ENCODE measurements at places on chromosomes 3 and 15. TPM values are rescaled to one million over a fixed set of nuclear protein-coding genes. Genes with fewer than 3 reads are reported as not detected.
A peak's percentile ranks its signal among the peaks of the same experiment; 100 is the strongest.

- DNase-seq: no peak
These were observed at the start of gene GABRG3 for GRCh38 chr15:26970712-26971210. TSS of gene GABRG3 (plus strand) at chr15:26971181.

DNA sequence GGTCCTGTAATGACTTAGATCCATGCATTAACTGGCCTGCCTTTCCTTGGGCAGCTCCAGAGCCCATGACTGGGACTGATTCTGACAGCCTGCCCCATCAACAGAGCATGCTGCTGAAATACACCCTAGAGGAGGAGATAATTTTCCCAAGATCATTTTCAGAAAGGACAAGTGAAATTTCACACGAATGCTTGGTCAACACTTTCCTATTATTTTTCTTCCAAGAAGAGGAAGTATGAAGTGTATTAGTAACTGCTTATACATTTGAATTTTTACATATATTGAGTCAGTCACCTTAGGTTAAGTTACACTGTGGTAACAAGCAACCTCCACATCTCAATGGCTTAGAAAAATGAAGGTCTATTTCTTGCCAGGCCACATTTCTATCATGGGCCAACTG, 9.7 kb upstream of the NMNAT3 start:
- no peak for DNase-seq

- no peak for DNase-seq
These were observed 216.0 kb downstream of the SNRPN start for GRCh38 chr15:25170781-25171110.

DNA sequence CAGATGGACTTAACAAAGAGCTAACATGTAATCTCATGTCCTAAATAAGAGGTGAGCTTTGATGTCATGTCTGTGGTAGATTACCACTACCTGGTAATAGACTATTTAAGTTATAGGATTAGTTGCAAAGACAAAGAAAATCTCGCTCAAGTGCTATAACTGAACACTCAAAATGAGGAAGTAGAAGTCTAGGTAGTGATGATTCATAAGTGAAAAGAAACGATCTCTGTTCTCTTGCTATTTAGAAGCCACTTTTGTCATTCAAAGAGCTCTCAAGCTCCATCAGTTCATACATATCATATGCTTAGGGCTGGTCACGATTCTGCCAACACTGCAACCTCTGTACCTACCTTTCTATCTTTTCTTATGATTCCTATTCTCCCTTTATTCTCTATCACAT, 110.9 kb downstream of the EDEM1 start:
- no peak for DNase-seq

The RNF7 gene
- 41.2 TPM for total RNA-seq

DNA sequence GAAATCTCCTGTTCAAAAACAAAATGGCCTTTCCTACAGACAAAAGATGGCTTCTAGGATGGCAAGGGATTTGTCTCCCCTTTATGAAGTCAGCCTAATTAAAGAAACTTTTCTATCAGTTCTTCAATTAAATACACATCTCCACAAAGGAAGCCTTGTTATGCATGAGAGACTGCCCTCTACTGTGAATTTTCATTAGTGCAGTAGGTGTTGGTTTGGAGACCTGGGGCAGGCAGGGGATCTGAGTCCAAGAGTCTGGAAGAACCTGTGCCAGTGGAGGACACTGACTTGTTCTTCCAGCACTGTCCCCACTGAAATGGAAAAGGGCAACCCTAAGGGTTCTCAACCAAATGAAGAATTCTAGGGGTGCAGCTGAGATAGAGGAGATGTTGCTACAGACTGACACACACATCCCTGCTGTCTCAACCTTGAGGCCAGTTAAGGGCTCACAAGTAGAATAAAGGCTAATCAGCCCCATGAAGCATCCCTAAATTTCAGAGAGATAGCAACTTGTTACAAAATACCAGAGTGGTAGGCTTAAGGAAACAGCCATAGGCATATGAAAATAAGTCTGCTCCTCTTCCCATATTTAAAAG, 174.0 kb upstream of the PRICKLE2 start:
- DNase-seq: peak; percentile 79

The CFAP20DC gene
- total RNA-seq: 1.3 TPM

The ACKR4 gene
- 11.4 TPM for total RNA-seq

- DNase-seq: no peak
These were observed 12.0 kb downstream of the ADAMTS9 start for GRCh38 chr3:64675687-64676247.

DNA sequence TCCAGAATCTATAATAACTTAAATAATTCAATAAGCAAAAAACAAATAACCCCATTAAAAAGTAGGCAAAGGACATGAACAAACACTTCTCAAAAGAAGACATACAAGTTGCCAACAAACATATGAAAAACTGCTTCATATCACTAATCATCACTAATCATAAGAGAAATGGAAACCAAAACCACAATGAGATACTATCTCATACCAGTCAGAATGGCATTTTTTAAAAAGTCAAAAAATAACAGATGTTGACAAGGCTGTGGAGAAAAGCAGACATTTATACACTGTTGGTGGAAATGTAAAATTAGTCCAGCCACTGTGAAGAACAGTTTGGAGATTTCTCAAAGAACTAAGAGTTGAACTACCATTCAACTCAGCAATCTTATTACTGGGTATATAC, 19.5 kb upstream of the ZMAT3 start:
- no peak for DNase-seq

DNA sequence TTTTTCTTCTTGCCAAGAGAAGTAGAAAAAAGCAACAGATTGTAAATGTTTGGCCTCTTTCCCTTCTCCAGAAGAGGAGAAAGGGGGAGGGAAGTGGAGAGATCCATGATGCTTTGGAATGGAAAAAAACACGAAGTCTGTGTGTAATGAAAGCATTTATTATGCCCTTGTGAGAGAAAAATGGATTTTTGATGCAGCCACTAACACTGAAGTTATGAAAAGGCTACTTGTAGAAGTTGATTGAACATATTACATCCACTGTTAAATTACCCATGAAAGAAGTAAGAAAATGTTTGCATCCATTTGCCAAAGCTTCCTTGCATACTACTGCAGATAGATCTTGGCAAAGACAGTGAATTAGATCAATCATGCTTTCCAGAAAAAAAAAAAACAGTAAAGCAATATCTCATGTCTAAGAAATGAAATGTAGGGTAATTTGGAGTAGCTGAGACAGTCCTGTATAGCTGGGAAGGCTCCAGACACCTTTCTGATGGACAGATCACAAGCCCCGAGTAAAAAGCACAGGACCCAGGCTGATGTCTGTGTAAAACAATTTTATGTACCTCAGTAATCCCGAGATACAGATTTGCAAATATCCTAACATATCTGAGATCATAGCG, 295.5 kb downstream of the PLOD2 start:
- DNase-seq: peak; percentile 13

DNA sequence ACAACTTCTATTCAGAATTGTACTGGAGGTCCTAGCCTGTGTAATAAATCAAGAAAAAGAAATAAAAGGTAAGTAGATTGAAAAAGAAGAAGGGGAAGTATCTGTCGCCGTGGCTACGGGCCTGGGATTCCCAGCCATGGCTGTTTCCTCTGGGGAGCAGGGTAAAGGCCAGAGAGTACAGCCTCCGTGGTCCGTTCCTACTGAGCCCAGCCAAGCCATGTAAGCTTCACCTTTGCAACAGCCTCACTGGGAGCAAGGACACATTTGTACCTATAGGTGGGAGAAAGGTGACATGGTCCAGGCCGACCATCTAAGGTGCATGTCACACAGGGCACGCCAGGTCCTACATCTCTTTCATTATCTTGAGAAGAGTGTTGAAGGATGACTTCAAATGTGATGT, 71.3 kb downstream of the ANP32A start:
- no peak for DNase-seq

GRCh38 chr3:113193288-113193687, 18.1 kb upstream of the BOC start:
- DNase-seq: no peak

- no peak for DNase-seq
These were observed 24.1 kb downstream of the DUOX2 start for GRCh38 chr15:45089712-45090373.

The AVEN gene
- total RNA-seq: 17.2 TPM

The ROPN1 gene
- total RNA-seq: not detected

The CPN2 gene
- not detected for total RNA-seq

GRCh38 chr15:32738666-32739065, 20.9 kb downstream of the GREM1 start:
- DNase-seq: peak; percentile 51

- DNase-seq: no peak
These were observed 533 bp upstream of the SMAD3 start for GRCh38 chr15:67064607-67065530.

DNA sequence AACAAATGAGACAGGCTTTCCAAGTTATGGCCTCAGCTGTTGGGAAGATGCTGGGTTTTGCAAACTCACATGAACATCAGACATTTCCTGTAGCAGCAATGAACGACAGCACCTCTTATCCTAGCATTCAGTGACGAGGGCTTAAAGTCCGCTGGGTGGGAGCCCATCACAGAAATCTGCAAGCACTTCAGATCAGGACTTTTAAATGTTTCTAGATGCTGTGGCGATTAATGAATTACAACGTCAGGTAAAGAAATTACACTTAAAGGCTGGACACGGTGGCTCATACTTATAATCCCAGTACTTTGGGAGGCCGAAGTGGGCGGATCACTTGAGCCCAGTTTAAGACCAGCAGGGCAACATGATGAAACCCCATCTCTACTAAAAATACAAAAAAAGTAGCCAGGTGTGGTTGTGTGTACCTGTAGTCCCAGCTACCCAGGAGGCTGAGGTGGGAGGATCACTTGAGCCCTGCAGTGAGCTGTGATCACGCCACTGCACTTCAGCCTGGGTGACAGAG, 3.9 kb downstream of the AEN start:
- DNase-seq: peak; percentile 33

DNA sequence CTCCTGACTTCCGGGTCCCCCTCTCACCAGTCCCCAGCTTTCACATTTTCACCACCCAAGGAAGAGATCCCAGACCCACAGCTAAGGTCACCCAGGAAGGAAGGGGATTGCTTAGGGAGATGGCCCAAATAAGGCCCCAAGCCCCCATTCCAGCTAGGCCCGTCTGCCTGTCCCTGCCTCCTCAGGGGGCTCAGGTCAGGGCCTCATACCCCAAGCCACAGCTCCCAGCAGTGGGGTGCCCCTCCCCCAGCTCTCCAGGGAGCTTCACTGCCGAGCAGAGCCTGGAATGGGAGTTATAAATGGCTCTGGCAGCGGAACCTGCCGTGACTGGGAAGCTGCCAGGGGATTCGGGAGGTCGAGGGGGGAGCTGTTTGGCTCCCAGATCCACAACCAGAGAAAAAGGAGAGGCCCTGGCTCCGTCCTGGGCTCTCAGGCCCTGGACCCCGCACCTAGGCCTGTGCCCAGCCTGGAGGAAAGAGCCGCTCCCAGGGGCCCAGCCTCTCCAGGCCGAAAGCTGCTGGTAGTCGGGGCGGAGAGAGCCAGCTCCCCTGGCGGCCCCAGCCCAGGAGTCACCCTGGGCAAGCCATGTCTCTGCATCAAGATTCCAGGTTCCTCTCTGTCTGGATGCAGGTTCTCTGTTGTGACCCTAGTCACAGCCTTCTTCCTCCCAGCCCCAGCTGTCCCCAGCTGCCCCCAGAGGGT, 550 bp downstream of the CCDC9B start:
- DNase-seq: peak; percentile 93

DNA sequence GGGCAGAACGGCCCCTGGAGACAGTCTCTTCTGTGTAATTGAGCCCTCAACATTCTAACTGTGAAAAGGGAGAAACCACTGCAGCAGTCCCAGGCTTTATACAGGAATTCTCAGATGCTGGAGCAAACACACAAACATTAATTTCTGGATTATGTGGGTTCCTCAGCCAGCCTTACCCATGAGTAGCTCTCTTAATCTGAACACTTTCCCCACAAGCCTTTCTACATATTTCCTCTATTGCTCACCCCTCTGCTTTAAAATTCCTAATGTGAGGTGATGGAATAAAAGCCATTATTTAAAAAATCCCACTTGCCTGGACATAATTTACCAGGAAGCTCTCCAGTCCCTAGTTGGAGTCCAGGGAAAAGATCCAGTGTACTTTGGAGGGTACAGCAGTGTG, 139.0 kb downstream of the CTNNB1 start:
- peak; percentile 29 for DNase-seq

The CLEC3B gene
- 10.5 TPM for total RNA-seq

GRCh38 chr3:13411186-13411860, 8.8 kb downstream of the NUP210 start:
- DNase-seq: no peak

The ASB14 gene
- total RNA-seq: not detected

GRCh38 chr3:36229496-36229895, 150.8 kb upstream of the STAC start:
- no peak for DNase-seq

GRCh38 chr3:32837789-32838188, 20.0 kb downstream of the TRIM71 start:
- DNase-seq: no peak

GRCh38 chr15:95365511-95366107, 964.9 kb upstream of the NR2F2 start:
- peak; percentile 22 for DNase-seq

DNA sequence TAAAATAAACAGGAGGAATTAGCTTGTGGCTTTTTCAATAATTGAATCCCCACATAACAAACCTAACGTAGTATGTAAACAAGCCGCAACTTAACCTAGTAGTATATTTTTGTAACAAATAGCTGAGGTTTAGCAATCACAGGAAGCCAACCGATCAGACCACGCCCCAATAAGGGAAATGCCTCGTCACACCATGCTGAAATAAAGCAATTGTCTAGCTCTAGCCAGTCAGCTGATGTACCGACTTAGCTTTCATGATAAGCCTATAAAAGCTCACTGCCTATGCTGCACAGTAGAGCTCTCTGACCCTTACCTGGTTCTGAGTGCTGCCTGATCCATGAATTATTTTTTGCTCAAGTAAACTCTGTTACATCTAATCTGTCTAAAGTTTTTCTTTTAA, 208.9 kb downstream of the ROBO1 start:
- DNase-seq: no peak

The COMMD2 gene
- 42.7 TPM for total RNA-seq

The LDHAL6B gene
- total RNA-seq: not detected

- DNase-seq: peak; percentile 11
These were observed 72.1 kb downstream of the GJD2 start for GRCh38 chr15:34682674-34683073.

DNA sequence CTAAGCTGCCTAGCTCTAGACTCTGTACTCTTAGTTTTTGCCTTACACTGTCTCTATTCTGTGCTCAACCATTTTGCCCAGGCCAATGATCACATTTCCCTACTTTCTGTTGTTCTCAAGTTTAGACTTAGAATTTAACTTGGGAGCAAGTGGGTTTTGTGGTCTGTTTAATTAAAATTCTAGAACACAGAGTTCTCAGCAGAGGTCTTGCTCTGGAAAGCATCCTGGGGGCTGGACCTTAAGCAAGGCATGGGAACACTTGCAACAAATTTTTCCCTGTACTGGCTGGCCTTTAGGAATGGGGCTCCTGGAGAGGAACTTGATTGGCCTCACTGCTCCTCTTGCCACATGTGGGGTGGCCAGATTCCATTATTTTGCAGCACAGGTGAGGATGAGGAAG, 236.3 kb upstream of the LRTM1 start:
- DNase-seq: no peak

GRCh38 chr3:160400030-160400701, 716 bp downstream of the SMC4 start:
- peak; percentile 69 for DNase-seq

GRCh38 chr15:47796830-47797229, 79.5 kb downstream of the SEMA6D start:
- no peak for DNase-seq

The RHO gene
- not detected for total RNA-seq

The CFAP44 gene
- 11.0 TPM for total RNA-seq

The GTF2A2 gene
- 38.5 TPM for total RNA-seq

The AADAC gene
- 138 TPM for total RNA-seq

The NOX5 gene
- total RNA-seq: 0.27 TPM

All from fibroblast of the aortic adventitia (primary cell).